ENCODE measurements at places on chromosomes 5 and 9. TPM values are rescaled to one million over a fixed set of nuclear protein-coding genes. Genes with fewer than 3 reads are reported as not detected.

DNA sequence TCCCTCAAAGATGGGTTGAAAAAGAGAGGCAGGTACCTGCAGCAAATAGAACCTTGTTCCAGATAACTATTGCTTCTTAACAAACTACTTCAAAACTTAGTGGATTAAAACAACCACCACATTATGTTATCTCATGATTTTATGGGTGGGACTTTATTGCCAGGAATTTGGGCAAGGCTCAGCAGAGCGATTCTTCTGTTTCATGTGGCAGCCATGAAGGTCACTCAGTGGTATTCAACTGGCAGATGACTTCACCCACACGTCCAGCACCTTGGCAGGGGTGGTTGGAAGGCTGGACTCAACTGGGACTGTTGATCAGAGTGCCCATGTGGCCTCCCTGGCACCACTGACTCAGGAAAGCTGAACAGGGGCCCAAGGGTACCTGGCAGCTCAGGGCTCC is 112.0 kb downstream of the HSD17B3 start:
- DNase-seq = no peak
- no peak overlapping the region for H3K4me3 ChIP-seq
- no peaks in the 10 kb centered on the region for H3K36me3 ChIP-seq
- no peak overlapping the region for H3K27ac ChIP-seq
- H3K27me3 ChIP-seq = peaks cover 13% of the 10 kb centered on the region

DNA sequence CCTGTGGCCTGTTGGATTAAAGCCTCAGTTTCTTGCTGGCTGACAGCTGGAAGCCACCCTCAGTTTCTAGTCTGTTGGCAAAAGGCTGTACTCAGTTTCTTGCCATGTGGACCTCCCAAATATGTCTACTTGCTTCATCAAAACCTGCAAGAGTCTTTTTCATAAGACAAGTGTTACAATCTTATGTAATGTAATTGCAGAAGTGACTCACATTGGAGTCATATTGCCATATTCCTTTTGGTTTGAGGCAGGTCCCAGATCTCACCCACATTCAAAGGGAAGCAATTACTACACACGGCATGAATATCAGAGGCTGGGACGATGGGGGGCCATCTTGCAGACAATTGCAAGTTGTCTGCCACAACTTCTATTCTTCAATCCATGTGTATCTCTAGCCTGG is 286.7 kb upstream of the IL12B start:
- no peaks in the 10 kb centered on the region for H3K36me3 ChIP-seq
- H3K4me3 ChIP-seq = no peak overlapping the region
- H3K27ac ChIP-seq = no peak overlapping the region
- H3K4me1 ChIP-seq = peaks cover 11% of the 10 kb centered on the region
- H3K27me3 ChIP-seq = no peaks in the 10 kb centered on the region

The ANKRD34B gene
- not detected for polyA plus RNA-seq

The TUSC1 gene
- polyA plus RNA-seq = 13.1 TPM

DNA sequence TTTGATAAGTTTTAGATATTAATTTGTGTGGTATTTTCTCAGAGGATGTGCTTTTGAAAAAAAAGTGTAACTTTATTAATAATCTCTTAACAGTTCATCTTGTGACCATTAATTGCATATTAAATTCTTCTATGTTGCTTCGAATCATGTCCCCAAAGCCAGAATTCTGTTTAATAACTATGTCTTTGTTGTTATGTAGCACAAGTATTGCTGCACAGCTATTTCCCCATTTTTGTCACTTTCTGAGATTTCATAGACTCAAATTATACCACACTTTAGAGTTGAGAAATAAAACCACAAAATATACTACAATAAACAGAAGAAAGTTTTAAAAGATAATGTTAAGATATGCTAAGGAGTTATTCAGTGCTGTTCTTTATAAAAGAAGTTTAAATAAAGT is 2.8 kb downstream of the MEF2C start:
- no peaks in the 10 kb centered on the region for H3K36me3 ChIP-seq
- H3K27me3 ChIP-seq = no peaks in the 10 kb centered on the region
- peak overlapping the region; percentile 90 for H3K27ac ChIP-seq
- H3K4me3 ChIP-seq = peak overlapping the region; percentile 47
- peaks cover 36% of the 10 kb centered on the region for H3K4me1 ChIP-seq
- no peak for DNase-seq

The FSD1L gene
- polyA plus RNA-seq = 2.1 TPM

All from heart left ventricle (tissue), 16 donors.